ENCODE measurements at places on chromosomes 11 and 22.

DNA sequence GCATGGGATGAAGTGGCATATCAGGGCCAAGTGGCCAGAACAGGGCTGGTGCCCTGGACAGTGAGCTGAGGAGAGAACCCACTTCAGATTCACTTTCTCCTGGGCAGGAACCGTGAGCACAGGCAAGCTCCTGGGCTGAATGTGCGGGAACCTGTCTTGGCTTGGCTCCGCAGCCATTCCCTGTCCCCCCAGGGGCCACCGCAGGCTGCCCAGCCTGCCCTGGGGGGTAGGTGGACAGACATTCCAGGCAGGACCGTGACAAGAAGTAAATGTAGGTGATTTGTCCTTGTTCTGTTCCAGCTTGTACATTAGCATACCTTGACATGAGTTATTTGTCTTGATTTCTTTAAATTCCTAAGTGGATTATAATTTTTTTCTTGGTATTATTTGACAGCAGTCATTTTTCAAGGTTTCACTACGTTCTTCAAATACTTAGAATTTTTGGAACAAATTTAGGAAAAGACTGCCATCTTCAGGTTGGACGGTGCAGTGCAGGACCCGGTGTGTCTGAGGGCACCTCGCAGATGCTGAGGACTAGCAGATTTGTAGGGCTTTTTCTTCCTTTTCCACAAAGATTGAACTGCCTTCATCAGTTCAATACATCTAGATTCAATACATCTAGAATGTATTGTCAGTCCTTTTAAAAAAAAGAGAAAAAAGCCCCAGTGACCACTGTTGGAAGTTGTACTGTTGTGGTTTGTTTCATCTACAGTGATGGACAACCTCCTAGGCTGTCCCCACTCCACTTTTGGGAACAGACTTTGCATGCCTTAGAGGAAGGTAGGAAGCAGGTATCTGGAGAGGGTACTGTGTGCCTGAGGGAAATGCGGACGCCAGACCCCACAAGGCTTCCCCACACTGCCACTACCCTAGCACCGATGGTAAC, 115.1 kb upstream of the RASSF10 start:
- no peak overlapping the region for H3K27ac ChIP-seq
- H3K27me3 ChIP-seq: no peaks in the 10 kb centered on the region
- peaks cover 8% of the 10 kb centered on the region for H3K36me3 ChIP-seq
- peak; percentile 76 for DNase-seq
- H3K4me1 ChIP-seq: no peaks in the 10 kb centered on the region
- H3K4me3 ChIP-seq: no peak overlapping the region

GRCh38 chr22:43060183-43060582, 29.0 kb downstream of the TTLL1 start:
- peaks cover 3% of the 10 kb centered on the region for H3K36me3 ChIP-seq
- no peak overlapping the region for H3K27ac ChIP-seq
- H3K4me3 ChIP-seq: no peak overlapping the region
- no peak for DNase-seq

DNA sequence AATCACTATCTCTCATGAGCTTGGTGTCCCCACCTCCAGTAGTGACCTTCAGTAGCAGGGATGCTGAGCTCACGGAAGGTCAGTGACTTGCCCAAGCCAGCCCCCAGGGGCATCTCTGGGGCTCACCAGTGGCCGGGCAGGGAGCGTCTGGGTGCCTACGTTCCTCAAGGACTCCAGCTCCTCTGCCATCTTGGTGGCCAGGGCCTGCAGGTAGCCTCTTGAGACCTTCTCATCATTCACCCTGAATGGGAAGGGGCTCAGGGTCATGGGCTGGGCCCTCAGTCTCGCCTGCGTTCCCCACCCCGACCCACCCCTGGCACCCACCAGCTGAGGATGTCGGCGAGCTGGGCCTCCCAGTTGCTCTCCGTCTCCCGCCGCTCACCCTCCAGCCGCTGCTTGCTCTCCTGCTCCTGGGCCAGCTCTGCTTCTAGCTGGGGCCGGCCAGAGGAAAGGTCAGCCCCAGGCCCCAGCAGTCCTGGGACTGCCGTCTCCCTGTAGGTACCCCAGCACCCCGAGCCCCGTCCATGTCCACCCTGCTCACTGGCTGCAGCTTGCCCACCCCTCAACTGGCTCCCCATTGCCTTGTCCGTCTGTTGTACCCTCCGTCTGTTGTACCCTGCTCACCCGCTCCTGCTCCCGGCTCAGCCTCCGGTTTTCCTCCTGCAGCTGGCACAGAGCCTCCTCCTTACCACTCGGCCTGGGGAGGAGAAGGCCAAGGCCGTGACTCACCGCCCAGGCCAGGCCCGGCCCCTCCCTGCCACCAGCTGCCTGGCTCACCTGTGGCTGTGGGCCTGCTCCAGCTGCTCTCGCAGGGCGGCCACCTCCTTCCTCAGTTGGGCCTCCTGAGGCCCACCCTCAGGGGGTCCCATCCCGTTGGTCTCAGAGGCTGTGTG, 9.5 kb downstream of the CDC42BPG start:
- no peak overlapping the region for H3K4me3 ChIP-seq
- no peak for DNase-seq
- no peak overlapping the region for H3K27ac ChIP-seq
- H3K36me3 ChIP-seq: peaks cover 5% of the 10 kb centered on the region
- no peaks in the 10 kb centered on the region for H3K4me1 ChIP-seq

DNA sequence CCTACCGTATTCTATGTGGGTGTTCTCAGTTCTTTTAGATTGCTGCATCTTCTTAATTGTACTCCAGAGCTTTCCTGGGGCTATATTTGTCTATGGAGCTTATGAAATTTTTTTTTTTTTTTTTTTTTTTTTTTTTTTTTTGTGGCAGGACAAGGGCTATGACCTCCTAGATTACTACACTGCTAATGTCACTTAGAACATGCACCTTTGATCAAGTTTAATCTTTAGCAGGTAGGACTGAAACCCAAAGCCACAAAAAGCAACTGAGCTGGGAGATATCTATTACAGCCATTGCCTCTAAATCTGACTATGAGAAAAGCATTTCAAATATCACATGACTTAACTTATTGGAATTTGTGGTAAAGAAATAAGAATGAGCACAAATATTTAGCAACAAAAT, 21.7 kb upstream of the ABTB2 start:
- H3K4me1 ChIP-seq: no peaks in the 10 kb centered on the region
- H3K27me3 ChIP-seq: no peaks in the 10 kb centered on the region
- no peak overlapping the region for H3K27ac ChIP-seq

Measured in kidney (tissue), 22 donors.